ENCODE measurements at places on chromosomes 1 and 21. TPM values are rescaled to one million over a fixed set of nuclear protein-coding genes. Genes with fewer than 3 reads are reported as not detected.

The OR2AK2 gene
- not detected for polyA plus RNA-seq

- no peak overlapping the region for H3K4me3 ChIP-seq
- H3K27me3 ChIP-seq: no peaks in the 10 kb centered on the region
- peaks cover 77% of the 10 kb centered on the region for H3K4me1 ChIP-seq
- DNase-seq: no peak
Measured at GRCh38 chr1:66353257-66353656, 180.7 kb upstream of the SGIP1 start.

- H3K36me3 ChIP-seq: no peaks in the 10 kb centered on the region
- no peak overlapping the region for H3K27ac ChIP-seq
- no peak overlapping the region for H3K4me3 ChIP-seq
- no peak for DNase-seq
Measured at GRCh38 chr1:42138586-42138985, 14.6 kb upstream of the GUCA2B start.

The SPRR2F gene
- not detected for polyA plus RNA-seq

The NTRK1 gene
- polyA plus RNA-seq: 0.09 TPM

DNA sequence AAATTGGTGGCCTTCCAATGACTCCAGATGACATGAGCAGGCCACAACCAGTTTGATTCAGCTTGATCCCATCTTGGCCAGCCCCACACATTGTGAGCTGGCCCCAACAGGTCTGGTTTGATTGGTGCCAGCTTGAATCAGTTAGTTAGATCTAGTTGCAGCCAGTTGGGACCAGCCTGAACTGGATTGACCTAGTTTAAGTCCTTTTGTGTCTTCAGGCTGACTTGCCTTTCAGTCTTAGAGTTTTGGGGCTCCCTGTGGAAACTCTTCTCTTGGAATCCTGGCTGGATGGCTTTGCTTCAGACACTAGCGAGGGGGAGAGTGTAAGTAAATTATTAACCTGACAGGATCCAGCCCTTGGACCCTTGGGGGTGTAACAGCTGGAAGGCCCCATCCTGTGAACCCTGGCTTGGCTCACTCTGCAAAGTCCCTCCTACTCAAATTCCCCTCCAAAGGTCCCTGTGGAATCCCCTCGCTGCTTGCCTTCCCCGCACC lies 36.2 kb upstream of the POU3F1 start:
- H3K36me3 ChIP-seq: no peaks in the 10 kb centered on the region
- H3K27ac ChIP-seq: no peak overlapping the region
- no peak for DNase-seq
- no peak overlapping the region for H3K4me3 ChIP-seq
- H3K4me1 ChIP-seq: no peaks in the 10 kb centered on the region
- peaks cover 12% of the 10 kb centered on the region for H3K27me3 ChIP-seq

The PEX10 gene
- 29.1 TPM for polyA plus RNA-seq

The ZDHHC18 gene
- 1.9 TPM for polyA plus RNA-seq

GRCh38 chr1:97385536-97386277 lies 535.1 kb downstream of the DPYD start:
- H3K4me3 ChIP-seq: no peak overlapping the region
- H3K36me3 ChIP-seq: no peaks in the 10 kb centered on the region
- no peaks in the 10 kb centered on the region for H3K27me3 ChIP-seq

DNA sequence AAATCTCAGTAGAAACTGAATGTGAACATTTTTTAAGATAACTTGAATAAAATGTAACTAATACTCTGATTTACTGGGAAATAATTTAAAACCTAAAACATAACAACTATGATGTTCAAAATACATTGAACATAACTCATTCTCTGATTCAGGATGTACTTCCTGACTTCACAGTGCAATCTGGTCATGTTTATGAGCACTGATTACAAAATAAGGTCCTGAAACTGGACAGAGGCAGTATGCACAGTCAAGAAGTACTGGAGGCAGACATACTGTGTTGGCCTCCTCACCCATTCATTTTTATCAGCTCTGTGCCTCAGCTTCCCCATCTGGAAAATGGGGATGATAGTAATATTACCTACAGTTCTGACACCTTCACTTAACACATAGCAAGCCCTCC lies 651.3 kb downstream of the PTPRC start:
- no peak overlapping the region for H3K4me3 ChIP-seq
- peak; percentile 51 for DNase-seq

GRCh38 chr1:236292425-236292824 lies 10.7 kb upstream of the ERO1B start:
- H3K27ac ChIP-seq: no peak overlapping the region
- DNase-seq: no peak
- H3K4me1 ChIP-seq: no peaks in the 10 kb centered on the region
- H3K36me3 ChIP-seq: no peaks in the 10 kb centered on the region
- peaks cover 21% of the 10 kb centered on the region for H3K27me3 ChIP-seq
- no peak overlapping the region for H3K4me3 ChIP-seq

- H3K4me3 ChIP-seq: no peak overlapping the region
- DNase-seq: no peak
- H3K27me3 ChIP-seq: no peaks in the 10 kb centered on the region
- H3K4me1 ChIP-seq: no peaks in the 10 kb centered on the region
- no peaks in the 10 kb centered on the region for H3K36me3 ChIP-seq
Measured at GRCh38 chr21:18354947-18355346, 48.6 kb downstream of the TMPRSS15 start.

DNA sequence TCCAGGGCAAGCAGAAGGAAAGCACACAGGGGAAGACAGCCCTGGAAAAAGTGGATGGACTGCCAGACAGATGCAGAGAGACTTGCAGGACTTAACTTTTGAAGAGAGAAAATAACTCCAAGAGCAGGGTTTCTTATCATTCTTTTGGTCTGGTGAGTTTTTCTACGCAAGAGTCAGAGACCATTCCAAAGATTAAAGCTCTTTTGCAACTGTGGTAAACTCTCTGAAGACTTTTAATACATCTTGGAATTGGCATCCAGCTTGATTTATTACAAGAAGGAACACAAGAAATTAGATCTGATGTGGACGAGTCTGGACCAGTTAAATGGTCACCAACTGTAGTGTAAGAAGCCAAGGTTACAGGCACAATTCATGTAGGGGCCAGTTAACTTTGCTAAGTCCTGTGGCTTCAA lies 153.4 kb downstream of the SIPA1L2 start:
- no peak overlapping the region for H3K4me3 ChIP-seq
- peaks cover 49% of the 10 kb centered on the region for H3K4me1 ChIP-seq
- peak; percentile 12 for DNase-seq

DNA sequence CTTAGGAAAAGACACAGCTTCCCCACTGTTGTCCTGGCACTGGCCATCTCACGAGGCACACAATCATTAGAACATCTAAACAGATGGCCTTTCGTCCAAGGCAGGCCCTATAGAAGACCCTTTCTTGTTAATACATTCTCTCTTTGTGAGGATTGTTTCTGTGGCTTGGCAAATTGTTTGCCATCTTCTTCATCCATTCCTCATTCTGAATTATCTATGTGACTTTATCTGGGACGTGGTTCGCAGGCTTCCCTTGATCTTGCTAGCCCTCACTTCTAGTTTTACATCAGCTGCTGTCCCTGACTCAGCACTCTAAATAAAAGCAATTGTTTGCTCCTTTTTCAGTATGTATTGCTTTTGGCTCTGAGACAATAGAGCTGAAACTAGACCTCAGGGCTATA lies 101.1 kb upstream of the ZC3H11B start:
- no peaks in the 10 kb centered on the region for H3K36me3 ChIP-seq
- no peaks in the 10 kb centered on the region for H3K27me3 ChIP-seq

DNA sequence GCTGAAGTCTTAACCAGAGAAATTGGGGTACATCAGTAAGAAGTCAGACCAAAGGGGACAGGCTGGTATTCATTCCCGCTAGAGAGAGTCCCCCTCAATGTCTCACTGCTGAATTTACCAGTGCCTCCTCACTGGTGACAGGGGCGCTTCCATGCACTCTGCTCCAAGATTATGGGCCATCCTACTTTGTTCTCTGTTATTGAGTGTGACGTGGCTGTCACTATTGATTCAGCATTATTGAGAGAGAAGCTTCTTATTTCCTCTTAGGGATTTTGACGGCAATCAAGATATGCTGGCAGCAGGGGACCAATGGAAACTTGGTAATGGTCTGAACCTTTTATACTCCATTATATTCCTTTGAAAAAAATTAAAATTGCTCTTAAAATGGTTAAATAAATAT lies 118.6 kb downstream of the SYF2 start:
- no peaks in the 10 kb centered on the region for H3K36me3 ChIP-seq
- H3K4me3 ChIP-seq: no peak overlapping the region
- DNase-seq: no peak
- no peaks in the 10 kb centered on the region for H3K4me1 ChIP-seq

The TMPRSS2 gene
- not detected for polyA plus RNA-seq

GRCh38 chr1:59879996-59880505 lies 46.5 kb downstream of the CYP2J2 start:
- no peaks in the 10 kb centered on the region for H3K4me1 ChIP-seq
- H3K36me3 ChIP-seq: no peaks in the 10 kb centered on the region
- H3K4me3 ChIP-seq: no peak overlapping the region
- no peak overlapping the region for H3K27ac ChIP-seq
- DNase-seq: no peak

Measured in GM23248 (cell line).